Left ventricle myocardium inferior (tissue), 1 donor: ENCODE measurements at places on chromosomes 6 and 20. TPM values are rescaled to one million over a fixed set of nuclear protein-coding genes. Genes with fewer than 3 reads are reported as not detected.

Gene GSTA4
- 9.4 TPM for total RNA-seq

Gene ZKSCAN3
- total RNA-seq, result 4.1 TPM

Gene TRIM10
- total RNA-seq, result not detected

Gene OR2J3
- total RNA-seq, result not detected

Gene PRL
- total RNA-seq, result not detected

Gene TRIM40
- total RNA-seq, result not detected

Gene CTAGE9
- not detected for total RNA-seq

Gene CST7
- 0.66 TPM for total RNA-seq

DNA sequence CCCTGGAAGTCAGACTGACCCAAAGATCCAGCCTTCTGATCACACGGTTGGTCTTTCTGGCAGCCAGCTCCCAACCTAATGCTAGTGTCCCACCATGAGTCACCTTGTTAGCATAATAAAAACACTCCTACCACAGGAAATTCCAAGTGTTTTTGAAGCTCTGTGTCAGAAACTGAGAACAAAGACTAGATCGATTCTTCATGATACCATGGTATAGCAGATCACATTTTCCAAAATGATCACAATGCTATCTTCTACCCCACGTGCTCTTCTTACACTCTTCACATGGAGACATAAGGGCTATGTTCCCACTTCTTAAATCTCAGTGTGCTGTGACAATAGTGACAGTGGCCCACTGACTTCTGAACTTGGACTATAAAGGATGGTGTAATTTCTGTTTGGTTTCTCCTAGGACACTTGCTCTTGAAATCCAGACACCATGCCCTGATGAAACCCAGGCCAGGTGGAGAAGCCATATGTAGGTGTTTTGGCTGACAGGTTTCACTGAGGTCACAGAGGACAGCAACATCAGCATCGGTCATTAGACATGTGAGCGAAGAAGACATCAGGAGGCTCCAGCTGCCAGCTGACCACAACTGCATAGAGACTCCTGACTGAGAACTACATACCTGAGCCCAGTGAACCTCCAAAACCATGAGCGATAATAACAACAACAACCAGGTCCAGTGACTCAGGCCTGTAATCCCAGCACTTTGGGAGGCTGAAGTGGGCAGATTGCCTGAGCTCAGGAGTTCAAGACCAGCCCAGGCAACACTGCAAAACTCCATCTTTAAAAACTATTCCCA lies 57.5 kb downstream of the MKKS start:
- no peak for DNase-seq

GRCh38 chr6:119360262-119360915 lies 10.8 kb upstream of the MAN1A1 start:
- DNase-seq, result no peak

DNA sequence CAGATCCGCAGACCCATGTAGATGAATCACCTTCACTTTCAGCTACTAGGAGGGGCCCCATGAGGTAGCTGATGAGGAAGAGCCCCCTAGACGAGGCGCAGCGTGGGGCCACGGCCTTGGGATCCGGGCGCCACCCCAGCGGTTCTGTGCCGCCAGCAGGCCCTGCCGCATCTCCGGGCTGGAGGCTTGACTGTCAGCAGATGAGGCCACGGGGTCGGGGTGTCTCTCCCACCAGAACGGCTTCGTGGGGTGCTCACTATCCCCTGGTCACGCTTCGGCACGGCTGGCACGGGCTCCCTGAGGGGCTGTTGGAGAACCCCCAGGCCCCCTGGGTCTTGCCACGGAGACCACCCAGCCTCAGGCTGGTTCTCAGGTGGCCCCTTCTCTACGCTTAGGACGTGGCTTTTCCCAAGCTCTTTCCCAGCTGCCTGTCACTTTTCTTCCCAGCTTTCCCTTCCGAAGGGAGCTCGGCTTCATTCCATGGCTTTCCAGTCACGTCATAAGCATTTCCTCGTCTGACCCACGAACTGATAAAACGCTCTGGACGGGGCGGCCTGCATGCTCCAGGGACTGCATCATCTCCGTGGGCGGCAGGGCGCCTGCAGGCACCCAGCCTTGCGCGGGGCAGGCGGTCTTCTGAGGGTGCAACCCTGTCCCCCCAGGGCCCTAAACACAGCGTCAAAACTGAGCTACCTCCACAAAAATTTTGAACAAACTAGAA lies 85.9 kb downstream of the THBS2 start:
- peak; percentile 70 for DNase-seq

- DNase-seq, result no peak
Observed at GRCh38 chr20:19213946-19214490, 1.6 kb downstream of the SLC24A3 start.

DNA sequence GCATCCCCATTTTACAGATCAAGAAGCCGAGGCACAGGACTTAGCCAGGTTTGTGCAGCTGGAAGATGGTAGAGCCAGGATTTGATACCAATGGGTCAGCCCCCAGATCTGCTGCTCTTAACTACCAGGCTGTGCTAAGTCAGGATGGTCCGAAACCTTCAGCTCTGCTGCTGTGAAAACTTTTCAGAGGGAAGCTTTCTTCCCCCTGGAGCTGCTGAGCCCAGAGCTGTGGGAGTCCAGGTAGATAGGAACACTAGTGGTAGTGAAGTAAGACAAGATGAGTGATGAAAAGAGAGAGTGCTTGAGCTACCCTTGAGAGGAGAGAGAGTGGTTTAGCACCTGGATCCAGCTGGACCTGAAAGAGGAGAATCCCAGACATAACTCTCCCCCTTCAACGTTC lies 230.8 kb downstream of the CDH4 start:
- no peak for DNase-seq

DNA sequence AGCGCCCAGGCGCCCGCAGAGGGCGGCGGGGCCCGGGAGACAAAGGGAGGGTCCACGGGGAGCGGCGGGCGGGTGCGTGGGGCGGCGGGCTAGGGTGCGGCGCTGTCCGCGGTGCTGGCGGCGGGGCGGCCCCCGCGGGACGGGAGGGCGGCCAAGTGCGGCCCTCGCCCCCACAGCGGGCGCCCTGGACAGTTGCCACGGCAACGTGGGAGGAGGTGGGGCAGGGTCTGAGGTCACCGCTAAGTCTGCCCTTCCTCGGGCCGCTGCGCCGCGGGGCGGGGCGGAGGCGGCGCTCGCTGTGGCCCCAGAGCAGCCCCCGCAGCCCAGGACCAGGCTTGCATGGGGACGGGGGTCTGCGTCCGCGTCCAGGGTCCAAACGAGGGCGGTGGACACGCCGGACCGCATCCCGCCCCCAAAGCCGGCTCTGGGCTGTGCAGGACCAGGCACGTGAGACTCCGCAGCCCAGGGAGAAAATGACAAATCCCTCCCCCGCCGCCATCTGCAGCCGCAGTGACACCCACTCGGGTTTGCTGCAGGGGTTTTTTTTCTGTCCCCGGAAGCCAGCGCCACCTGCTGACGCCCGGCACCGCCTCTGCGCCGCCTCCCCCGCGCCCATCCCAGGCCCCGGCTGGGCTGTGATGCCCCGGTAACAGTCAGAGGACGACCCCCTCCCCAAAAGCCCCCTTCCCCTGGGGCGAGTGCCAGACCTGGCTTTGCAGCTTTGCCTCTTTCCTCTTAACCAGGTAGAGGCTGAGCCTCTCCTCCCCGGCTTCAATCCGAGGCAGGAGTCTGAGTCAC lies 36.8 kb downstream of the YTHDF1 start:
- DNase-seq, result peak; percentile 28

DNA sequence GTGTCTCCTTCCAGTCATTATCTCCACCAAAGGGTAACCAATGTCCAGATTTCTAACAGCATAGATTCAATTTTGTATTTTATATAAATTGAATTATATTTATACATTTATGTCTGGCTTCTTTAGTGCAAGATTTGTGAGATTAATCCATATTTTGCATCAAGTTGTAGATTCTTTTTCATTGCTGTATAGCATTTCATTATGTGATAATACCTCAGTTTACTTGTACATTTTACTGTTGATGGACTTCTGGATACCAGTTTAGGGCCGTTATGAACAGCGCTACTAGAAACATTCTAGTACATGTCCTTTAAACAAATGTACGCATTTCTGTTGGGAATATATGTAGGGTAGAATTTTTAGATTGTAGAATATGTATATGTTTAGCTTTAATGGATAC lies 6.2 kb downstream of the BLTP3A start:
- no peak for DNase-seq

- DNase-seq, result no peak
Observed at GRCh38 chr6:53327017-53327395, 21.7 kb downstream of the ELOVL5 start.

DNA sequence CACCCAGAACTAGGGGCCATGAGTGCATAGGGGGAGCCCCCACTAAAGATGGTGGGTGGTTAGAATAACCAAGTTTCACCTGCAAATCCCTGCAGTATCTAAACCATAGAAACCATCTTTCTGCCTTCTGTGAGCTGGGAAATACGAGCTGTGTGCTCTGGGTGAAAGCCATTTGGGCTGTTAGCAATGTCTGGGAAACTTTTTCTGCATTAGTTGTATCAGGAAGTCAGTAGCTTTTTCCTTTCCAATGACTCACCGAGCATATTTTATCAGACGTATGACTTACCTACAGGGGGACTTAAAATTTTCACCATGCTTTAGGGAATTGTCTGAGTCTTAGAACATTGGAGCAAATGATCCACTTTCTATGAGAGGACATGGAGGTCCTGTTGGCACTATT lies 584.0 kb downstream of the QKI start:
- no peak for DNase-seq

DNA sequence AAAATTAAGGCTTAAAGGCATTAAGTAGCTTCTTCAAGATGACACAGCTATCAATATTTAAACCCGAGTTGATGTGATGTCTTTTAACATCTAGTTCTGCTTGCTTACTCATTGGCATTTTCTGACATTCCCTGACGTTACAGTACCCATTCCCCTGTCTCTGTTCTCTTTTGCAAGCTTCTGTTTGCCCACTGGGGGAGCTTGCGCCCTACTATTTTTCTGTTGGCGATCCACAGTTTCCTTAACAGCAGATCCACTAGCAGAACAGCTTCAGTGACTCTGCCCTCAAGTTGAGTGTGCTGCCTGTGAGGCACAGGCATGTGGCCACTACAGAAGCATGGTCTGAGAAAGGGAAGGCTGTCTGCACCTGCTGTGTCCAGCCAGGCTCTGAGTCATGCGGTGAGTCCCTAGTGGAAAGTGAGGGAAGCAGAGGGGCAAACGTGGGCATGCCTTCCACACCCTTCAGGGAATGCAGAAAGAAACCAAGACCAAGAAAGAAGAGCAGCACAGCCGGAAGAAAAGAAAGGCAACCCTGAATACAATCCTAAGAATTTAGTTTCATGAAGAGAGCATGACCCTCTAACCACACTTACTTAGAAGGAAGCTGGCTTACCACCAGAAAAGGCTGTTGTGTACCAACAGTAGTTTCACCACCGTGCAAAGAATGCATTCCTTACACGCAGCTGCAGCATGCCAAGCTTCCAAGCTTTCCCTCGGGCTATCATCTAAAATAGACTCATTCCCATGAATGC lies 97.7 kb upstream of the VGLL2 start:
- DNase-seq, result no peak

GRCh38 chr6:107699254-107699653 lies 124.9 kb downstream of the SCML4 start:
- no peak for DNase-seq

DNA sequence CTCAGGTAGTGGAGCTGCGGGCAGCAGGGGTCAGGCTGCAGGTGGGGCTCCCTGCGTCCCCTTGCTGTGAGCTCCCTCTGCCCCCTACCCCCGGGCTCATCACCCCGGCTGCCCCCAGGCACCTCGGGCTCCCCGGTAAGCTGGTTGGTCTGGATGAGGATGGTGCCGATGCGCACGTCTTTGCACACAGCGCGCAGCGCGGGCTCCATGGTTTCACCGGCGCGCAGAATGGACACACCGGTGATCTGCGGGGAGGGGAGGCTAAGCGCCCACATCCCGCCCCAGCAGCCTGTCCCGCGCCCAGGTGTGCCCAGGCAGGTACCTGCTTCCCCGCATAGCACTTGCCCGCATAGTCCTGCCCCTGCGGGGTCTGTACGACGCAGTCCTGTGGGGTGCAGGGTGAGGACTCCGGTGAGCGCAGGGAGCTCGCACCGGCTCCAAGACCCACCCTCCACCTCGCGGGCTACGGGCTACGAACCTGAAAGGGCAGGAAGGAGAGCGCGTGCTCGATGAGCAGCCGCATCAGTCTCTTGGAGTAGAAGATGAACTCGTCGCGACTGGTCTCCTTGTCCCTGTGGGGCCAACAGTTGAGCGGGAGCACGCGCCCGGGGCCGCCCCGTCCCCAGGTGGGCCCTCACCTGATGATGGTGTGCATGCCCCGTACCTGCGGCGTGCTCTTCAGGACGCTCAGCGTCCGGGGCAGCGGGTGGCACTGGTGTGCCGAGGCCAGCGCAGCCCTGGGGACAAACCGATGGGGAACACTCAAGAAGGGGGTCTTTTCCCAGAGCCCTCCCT lies 15.5 kb downstream of the UCKL1 start:
- DNase-seq, result peak; percentile 15

DNA sequence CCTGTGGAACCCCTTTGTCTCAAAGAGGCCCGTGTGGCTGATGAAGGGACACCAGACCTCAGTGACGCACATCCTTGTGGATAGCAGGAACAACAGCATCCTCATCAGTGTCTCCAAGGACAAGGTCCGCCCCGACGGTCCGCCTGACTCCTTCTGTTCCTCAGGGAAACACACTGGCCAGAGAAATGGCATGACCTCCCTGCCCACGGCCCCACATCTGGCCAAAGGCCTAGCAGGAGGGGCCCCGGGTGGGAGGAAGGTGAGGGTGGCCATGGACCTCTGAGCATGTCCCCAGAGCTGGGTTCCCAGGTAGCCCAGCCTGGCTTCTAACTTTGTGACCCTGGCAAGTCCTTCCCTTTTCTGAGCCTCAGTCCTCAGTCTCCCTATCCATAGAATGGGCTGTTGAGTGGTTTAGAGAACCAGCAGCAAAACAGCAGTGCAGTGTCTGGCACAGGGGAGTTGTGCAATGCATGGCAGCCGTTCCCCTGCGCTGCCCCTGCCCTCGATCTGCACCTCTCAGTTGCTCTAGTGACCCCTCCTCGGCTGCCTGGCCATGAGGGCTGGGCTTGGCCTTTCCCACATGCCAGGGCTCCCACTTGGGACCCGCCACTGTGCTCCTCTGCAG lies 48.3 kb downstream of the EFCAB8 start:
- DNase-seq, result no peak

GRCh38 chr6:119161438-119161837 lies 83.0 kb upstream of the FAM184A start:
- DNase-seq, result no peak

DNA sequence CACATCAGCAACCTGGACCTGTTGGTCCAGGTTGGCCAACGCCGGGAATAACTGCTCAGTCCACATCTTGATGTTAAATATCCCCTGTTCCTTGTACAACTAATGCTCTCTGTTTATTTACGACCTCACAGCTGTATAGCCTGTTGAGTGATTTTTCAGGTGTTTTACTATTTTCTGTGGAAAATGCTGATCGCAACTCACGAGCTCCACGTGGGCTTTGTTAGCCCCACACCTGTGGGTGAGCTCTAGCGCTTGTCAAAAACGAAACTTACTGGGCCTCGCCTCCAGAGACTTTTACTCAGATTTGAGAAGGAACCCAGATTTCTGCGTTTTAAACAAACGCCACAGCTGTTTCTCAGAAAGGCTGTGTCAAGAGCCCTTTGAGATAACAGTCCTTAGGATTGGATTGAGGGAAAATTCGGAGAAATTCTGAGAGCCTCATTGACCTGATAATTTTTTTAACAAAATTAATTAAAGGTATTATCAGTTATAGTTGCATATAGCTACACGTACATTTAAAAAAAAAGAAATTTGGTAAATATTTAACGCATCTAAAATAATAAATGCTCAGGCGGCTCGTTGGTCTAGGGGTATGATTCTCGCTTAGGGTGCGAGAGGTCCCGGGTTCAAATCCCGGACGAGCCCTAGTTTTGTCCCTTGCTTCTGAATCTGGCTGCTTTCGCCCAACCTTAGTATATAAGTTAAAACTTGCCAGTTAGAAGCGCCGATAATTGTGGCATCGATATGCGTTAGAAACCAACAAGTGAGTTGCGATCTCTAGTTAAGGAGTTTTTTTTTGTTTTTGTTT lies 16.7 kb downstream of the HMGN4 start:
- peak; percentile 34 for DNase-seq
